ENCODE measurements at places on chromosomes 6 and 20.

- ATAC-seq: no peak
Observed at GRCh38 chr20:2698912-2699311, 6.3 kb downstream of the EBF4 start.

DNA sequence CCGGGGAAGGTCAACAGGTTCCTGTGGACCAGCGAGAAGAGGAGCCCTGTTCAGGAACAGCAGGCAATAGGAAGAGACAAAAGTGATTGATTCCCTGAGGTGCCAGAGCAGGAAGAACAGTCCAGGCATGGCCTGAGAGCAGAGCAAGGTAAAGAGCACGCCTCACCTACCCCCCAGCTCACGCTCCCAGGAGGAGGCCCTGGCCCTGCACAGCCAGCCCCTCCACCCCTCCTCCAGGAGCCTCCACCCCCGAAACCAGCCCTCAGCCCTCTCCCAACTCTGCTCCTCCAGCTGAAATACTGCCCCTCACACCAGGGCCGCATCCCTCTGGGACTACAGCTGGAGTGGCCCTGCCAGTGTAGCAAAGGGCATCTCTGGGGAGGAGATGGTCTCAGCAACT is 181.9 kb upstream of the QKI start:
- ATAC-seq: peak; percentile 28

DNA sequence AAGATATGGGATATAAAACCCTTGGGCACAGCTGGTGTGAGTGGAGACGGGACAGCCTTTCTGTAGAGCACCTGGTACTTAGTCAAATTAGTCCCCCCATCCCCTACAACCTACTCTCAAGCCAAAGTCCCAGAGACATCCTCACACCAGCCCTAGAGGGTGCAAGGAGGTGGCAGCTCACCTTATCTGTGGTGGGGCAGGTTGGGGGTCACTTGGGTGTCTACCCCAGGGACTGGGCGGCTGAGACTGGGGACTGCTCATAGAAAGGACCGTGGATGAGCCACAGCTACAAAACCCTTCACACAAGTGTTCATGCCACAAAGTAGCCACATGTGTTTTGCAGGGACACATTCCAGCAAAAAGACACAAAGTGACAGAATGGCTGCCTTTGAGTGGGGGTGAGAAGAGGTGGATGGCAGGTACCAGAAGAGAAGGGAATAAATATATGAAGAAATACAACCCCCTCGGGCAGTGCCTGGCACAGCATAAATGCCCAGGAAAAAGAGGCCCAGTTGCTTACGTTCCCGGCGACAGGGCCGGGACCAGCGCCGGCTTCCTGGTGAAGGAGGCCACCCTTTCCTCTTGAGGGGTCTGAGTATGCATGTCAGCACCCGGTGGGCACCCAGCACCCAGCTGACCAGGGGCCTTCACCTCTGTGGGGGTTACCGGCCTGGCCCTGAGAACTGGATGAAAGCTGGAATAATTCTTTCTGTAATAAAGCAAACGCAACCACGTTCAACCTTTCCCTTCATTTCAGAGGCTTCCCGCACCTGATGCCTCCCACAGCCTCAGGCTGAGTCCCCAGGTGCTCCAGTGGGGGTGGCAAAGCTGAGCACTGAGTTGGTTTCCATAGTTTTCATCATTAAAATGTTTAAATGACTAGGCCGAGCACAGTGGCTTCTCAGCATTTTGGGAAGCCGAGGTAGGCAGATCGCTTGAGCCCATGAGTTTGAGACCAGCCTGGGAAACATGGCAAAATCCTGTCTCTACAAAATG is 14.4 kb upstream of the CEBPB start:
- ATAC-seq: no peak

GRCh38 chr6:124131259-124131658 is 327.6 kb downstream of the NKAIN2 start:
- no peak for ATAC-seq

DNA sequence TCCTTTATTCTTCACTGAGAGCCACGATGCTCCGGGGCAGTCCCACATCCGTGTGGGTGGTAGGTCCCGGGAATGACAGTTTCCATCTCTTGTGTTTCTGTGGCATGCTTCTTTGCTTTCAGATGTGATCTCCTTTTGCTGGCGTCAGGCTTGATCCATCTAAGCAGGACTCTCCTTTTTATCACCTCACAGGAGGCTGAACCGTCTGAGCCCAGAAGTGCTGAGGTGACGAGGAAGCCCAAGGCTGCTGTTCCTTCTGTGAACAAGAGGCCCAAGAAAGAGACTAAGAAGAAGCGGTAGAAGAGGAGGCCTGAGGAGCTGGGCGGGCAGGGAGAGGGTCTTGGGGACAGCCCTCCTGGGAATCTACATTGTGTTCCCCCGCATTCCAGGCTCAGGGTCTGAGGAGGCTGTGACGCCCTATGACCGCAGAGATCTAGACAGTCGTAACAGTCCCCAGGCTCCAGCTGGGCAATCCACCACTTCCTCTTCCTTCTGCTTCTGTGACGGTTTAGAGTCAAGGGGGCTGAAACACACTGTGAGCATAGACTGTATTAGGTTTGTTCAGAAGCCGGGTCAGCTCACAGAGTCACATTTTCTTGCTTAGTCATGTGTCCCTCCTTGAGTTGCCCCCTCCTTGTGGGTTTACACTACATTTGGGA is 26.8 kb downstream of the MANBAL start:
- peak; percentile 94 for ATAC-seq

GRCh38 chr6:64006246-64006645 is 370.6 kb downstream of the PHF3 start:
- ATAC-seq: no peak

GRCh38 chr20:21213691-21214090 is 87.8 kb downstream of the KIZ start:
- ATAC-seq: no peak

GRCh38 chr6:80622641-80623040 is 516.2 kb downstream of the BCKDHB start:
- no peak for ATAC-seq

DNA sequence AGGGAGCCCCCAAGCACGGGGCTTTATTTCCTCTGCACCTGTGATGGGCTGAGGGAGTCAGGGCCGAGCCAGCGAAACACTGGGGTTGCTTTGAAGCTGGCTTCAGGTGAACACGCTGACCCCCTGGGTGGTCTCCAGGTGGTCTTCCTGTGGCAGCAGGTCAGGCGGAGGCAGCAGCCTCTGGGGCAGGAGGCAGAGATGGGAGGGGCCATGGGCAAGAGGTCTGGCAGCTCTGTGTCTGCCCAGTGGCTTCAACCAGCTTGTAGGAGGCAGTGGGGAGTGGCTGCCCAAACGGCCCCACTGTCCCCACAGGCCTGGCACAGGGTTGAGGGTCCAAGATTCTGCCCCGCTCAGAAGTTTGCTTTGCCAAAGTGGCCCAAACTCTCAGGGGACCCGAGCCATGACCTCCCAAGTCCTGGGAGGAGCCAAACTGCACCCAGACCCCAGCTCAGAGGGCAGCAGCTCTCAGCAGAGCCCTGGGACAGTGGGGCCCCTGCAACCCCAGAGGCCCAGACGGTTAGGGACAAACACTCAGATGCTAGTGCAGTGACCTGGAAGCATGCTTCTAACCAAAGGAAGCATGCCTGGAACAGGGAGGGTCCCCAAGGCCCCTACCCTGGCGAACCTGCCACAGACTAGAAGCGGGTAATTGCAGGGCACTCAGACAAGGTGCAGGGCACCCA is 15.3 kb downstream of the NTSR1 start:
- ATAC-seq: no peak

DNA sequence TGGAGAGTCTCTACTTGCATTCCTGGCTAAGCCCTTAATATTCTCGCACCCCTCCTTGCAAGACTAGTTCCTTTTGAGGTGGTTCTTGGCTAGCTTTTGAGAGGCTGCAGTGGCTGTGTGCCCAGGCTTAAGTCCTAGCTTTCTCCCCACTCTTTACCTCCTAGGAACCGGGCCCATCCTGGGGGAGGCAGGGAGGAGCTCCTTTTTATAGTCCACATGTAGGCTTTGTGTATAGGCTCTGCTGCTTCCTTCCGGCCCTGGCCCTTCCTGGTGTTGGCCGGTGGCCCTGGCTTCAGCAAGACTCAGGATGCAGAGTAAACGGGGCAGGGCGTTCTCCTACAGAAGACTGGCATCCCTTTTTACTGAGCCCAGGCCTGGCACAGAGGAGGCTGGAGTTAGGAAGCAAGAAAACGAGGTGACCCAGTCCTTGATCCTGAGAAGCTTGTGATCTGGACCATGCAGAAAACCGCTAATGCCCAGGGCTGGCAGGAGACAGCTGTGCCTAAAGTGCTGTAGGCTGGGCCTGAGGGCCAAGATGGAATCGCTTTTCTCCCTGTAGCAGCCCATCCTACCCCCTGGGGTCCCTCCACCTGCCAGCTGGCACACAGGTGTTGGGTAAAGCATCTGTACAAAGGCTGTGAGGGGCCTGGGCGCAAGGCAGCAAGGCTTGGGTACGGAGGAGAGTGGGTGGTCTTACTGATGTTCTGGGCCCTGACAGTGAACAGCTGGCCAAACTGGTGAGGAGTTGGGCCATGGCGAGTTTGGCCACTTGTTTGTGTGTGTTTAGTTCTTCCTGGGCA is 8.7 kb downstream of the PLCG1 start:
- no peak for ATAC-seq

DNA sequence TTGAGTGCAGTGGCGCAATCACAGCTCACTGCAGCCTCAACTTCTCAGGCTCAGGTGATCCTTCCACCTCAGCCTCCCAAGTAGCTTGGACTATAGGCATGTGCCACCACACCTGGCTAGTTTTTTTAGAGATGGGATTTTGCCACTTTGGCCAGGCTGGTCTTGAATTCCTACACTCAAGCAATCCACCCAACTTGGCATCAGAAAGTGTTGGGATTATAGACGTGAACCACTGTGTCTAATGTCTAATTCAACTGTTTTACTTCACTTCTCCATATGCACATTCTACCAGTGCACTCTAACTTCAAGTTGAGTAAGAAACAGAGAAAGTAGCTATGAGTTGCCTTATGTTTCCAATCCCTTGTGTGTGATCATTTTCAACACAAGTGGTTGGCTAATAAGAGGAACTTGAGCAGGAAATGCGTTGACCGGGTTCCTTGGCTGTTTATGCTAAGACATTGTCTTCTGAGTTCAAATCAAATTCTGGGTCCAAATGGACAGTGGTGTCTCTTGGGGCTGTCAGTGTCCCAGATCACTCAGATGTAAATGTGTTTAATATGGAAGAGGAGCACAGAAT is 23.9 kb downstream of the ZNF337 start:
- no peak for ATAC-seq

GRCh38 chr6:41040940-41041536 is 1.2 kb upstream of the TSPO2 start:
- no peak for ATAC-seq

- peak; percentile 57 for ATAC-seq
Observed at GRCh38 chr20:43963872-43964791, 49.5 kb downstream of the TOX2 start.

DNA sequence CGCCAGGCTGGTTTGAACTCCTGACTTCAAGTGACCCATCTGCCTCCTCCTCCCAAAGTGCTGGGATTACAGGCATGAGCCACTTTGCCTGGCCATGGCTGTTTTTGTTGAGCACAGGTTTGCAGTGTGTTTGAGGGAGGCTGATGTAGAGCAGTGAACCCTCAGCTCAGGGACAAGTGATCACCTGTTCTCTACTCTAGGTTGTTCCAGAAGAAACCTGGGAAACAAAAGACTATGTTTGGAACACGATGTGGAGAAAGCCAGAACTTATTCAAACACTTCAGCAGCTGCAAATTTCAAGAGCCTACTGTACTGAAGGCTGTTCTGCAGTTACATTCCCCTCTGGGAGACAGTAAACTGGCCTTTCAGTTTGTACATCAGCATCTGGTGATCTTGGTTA is 4.7 kb downstream of the TULP1 start:
- ATAC-seq: no peak

- ATAC-seq: no peak
Observed at GRCh38 chr6:72553531-72554511, 68.0 kb upstream of the KCNQ5 start.

- ATAC-seq: no peak
Observed at GRCh38 chr20:20915844-20916243, 190.3 kb downstream of the LINC00237 start.

GRCh38 chr6:159982731-159983506 is 14.0 kb downstream of the IGF2R start:
- no peak for ATAC-seq

GRCh38 chr20:33672426-33673113 is 1.7 kb downstream of the NECAB3 start:
- ATAC-seq: no peak

DNA sequence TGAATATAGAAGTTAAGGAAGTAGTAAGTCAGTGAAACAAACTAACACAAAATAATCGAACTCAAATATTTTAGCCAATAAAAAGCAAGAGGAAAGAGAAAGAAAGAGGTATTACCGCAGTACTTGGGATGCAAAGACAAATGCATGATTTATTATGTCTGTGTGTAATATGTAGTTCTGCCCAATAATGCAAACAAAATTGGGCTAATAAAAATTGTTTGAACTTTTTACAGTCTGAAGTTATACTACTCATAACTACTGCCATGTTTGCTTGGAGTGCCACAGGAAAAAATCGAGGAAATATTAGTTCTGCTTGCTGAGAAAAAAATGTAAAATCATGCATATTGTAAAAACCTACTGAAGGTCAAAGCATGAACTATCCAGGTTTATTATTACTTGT is 360.3 kb upstream of the KCNQ5 start:
- ATAC-seq: no peak

DNA sequence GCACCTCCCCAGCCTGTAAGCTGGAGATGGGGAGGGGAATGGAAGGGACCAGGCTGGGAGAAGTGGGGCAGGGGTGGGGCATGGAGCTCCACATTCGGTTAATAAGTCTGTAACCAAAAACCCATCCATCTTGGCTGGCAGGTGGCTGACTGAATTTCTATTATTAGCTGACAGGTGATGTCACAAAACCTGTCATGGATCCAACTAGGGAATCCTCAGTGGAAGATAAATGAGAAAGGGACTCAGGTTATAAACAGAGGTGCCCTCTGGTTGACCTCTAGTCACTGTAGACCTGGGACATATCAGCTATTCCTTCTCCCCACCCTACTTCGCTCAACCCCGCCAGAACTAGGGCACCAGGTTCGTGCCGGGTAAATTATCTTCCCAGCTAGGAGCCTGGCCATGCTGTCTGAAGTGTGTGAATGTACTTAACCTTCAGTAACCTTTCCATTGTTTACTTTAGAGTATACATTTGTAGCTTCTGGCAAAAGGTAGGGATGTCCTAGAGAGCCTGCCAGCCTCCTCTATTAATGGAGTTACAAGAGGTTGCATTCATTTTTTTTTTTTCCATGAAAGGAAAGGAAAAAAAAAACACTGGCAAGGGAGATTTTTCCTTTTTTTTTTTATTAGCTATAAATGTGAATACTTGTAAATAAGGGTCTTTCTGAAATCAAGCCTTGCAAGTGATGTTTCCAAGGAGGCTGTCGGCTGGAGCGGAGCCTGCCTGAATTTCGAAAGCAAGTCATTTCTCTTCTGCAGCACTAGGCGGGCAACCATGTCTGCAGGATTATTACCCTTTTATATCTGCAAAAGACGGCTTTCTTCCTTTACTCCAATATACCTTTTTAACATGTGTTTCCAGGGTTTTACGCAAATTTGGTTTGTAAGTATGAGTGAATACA is 135.9 kb downstream of the TMEM242 start:
- ATAC-seq: no peak

DNA sequence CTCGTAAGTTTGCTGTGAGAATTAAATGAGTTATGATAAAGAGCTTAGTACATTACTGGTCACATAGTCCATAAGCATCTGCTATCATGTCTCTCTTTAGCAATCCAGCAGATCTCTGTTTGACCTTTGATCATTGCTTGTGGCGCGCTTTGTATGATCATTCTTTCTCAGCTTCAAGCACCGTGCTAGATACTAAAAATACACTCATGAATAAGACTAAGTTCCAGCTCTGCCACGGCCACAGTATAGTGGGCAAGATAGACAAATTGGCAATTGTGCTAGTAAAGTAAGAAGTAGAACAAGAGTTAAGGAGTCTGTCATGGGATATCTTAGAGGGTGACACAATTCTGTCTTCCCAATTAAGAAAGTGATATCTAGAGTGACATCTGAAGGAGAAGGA is 75.2 kb upstream of the ADGRF1 start:
- no peak for ATAC-seq

Data from stimulated activated memory B cell treated with anti-CD40 and anti-IgM and Interleukin-4, amounts not matched to agents 10 μg/mL and 1 μg/mL and 100 μg/mL, for 72 hours (primary cell).